ENCODE measurements at places on chromosomes 6 and 20.

DNA sequence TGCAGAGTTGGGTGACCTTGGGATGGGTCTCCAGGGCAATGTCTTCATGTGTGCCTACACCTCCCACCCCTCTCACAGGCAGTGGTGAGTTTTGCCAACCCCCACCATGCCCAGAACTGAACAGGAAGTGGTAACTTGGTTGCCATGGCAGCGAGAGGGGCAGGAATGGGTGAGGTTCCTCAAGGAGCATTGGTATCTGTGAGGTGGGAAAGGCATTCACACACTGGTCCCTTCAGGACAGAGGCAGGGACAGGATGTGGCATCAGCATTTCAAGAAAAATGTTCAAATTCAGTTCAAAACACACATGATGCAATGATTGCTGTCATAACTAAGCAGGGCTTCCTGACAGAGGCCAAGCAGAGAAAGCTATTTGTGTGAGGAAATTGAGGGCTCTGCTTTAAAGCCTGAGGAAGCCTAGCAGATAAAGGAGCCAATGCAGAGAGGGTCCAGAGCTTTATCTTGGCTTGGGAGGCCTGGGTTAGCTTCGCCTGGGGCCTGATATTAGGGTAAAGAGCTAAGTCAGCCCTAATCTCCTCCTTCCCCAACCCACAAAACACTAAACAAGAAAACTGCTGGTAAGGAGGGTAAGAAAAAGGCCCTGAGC is 551 bp downstream of the TREML2 start:
- DNase-seq, result peak; percentile 81

- no peak for DNase-seq
These were observed 27.2 kb upstream of the HMGN3 start for GRCh38 chr6:79261666-79262065.

GRCh38 chr20:18589941-18590674 is 2.3 kb downstream of the DTD1 start:
- DNase-seq, result no peak

DNA sequence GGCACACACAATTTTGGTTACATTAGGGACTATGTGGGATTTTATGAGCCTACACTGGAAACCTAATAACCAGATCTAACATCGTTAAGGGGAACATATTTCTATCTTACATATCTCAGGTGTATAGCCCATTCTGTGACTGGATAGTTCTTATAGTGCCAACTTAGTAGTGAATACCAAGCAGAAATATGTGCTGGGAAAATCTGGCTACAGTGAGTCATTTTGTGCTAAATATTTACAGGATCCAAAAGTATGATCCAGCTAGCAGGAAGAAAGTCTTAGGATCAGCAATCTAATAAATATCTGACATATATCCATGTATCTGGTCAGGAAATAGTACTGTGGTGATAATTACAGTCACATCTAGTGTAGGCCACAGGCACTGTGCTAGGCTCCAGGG is 94.6 kb upstream of the INSM1 start:
- DNase-seq, result no peak

DNA sequence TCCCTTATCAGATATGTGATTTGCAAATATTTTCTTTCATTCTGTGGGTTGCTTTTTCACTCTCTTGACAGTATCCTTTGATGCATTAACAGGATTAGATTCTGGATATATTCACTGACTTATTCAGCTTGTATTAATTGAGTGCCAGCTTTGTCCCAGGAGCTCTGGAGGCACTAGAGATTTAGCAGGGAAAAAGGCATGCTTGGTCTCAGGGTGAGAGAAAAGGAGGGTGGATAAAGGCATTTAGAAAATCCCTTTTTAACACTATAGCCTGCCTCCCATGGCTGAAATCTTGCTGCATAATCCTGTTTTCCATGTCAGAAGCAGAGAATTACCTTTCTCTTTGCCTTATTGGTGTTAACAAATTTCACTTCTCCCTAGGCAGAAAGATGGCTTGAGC is 28.5 kb upstream of the SIRT5 start:
- DNase-seq, result no peak

- DNase-seq, result no peak
These were observed 1570.0 kb upstream of the DEFB115 start for GRCh38 chr20:29687438-29687837.

- no peak for DNase-seq
These were observed 187.7 kb downstream of the AIG1 start for GRCh38 chr6:143248359-143248758.

DNA sequence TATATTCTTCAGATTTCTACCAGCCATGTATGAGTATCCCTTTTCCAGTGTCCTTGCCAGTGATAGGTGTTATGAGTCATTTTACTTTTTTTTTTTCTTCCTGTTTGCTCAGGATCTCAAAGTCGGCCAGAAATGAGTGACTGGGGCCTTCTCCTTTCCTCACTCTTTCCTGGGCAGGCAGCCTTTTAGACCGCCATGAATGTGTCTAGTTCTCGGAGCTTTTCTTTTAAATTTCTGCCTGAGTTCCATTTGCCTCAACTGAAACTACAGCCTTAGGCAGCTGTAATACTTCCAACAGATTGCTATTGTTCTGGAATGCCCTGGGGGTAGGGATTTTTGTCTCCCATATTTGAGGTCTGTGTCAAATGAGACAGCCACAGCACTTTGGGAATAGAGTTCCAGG is 83.7 kb downstream of the STXBP5 start:
- no peak for DNase-seq

GRCh38 chr6:148423133-148423532 is 80.5 kb downstream of the SASH1 start:
- DNase-seq, result no peak

DNA sequence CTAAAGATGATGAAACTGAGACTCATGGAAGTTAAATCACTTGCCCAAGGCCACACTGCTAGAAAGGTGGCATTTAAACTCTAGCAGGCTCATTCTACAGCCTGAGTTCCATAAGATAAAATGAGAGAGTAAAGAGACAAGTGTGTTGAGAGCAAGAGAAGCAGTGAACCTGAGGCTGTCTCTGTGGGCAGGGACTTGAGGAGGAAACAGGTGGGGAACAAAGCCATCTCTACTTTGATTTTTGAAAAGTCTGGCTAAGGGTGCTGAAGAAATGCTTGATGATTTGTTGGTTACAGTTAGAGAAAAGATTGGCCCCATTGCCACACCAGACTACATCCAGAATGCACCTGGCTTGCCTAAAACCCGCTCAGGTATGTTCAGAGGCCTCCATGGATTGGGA is 29.0 kb downstream of the GSS start:
- DNase-seq, result no peak

- DNase-seq, result no peak
These were observed 110.3 kb downstream of the BMP7 start for GRCh38 chr20:57156011-57156729.

DNA sequence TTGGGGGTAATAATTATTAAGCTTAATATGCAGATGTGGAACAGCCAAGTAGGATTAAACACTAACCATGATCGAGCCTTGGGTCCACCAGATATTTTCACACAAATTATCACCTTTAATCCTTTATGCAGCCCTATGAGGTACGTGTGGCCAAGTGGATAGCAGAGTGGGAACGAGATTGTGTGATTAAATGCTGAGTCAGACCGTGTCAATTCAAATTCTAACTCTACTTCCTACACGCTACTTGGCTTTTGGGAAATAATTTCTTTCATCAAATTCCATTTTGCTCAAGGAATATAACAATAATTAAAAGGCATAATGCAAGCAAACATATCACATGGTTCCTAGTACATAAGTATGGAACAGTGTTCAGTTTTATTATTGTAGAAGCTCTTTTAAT is 329.2 kb downstream of the CBLN4 start:
- no peak for DNase-seq

Measured in CD4-positive, alpha-beta T cell treated with Interleukin-6 at 100 ng/mL for 8 hours (primary cell).